ENCODE measurements at places on chromosomes 3 and 15.

DNA sequence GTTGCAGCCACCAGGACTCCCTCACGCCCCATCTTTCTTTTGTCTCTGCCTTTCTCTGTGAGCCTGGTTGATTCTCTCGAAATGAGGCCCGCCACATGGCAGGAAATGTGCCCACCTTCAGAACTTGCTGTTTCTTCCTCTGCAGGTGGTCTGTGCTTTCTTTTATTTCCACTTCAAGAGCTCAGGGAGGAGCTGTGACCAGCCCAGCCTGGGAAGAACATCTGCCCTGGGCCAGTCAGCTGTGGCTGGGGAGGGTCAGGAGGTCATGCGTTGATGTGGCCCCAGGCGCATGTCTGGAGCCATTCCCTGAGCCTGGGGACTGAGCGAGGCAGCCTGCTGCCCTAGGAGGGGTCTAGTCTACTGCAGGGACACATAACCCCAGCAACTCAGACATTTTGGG, 8.0 kb downstream of the FBLN2 start:
- DNase-seq = no peak

DNA sequence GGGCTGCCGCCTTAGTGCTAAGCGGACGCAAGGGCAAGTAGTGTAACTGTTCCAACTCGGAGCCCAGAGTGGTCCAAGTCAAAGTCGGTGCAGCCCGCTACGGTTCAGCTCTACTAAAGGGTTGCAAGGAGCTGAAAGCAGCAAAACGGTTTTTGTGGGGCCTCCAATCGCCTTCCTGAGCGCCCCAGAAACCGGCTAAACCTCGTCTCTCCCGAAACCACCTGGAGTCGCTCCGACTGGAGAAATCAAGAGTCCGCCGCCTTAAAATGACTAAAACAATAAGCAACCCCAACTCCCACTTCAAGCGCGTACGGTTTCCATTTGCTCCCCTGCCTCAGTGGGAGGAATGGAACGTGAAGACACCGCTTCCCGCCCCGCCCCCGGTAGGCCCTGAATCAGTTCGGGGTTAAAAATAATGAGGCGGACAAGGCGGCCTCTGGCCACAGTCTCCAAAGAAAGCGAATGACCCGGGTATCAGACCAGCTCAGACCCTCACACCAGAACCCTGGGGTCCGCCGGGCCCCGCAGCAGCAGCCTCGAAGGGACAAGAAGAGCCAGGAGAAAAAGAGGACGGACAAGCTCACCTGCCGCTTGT, 401 bp downstream of the SEC11A start:
- no peak for DNase-seq

GRCh38 chr3:178718995-178719635, 182.9 kb downstream of the KCNMB2 start:
- no peak for DNase-seq

DNA sequence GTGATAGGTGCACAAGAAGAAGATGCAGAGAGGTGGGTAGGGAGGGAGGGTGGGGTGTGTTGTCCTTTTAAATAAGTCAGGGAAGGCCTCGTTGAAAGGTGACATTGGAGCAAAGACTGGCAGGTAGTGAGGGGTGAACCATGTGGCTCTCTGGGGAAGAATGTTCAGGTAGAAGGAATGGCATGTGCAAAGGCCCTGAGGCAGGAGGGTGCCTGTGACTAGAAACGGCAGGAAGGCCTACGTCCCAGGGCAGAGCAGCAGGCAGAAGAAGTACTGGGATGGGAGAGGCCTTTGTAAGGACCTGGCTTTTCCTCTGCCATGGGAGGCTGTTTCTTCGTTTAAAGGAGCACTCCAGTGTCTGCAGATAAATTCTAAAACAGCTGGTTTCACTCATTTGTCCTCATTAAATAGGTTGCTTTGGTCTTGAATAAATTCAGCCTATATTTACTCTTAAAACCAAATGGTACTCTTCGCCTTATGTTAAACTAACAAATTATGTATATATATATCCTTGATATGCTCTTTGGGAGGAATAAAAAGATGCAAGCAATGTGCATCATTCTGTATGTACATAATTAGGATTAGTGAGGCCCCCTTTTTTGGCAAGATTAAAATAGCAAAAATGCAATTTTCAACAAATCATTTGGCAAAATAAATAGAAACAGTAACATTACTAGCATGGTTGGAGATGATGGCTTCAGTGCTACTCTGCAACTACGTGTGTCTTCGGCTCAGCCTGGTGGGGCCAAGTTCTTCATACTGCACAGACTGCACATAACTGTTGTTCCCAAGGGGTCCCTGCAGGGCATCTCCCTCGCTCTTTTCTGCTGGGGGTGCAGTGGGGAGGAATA, 151.4 kb downstream of the KLF13 start:
- DNase-seq = no peak

DNA sequence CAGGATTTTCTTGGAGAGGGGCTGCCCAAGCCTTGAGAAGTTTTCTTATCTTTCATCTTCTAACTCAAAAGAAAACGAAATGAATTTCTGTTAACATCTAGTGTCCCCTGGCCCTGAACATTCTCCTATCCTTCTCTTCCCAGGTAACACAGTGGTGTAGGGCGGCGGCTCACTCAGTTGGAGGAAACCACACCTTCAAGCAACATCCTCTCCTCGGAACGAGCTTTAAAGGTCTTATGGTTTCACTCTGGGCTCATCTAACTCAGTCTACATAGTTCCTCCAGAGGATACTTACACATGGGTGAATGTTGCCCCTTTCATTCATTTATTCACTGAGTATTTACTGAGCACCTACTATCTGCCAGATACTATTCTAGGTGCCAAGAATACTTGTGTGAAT, 31.0 kb upstream of the KLHL6 start:
- no peak for DNase-seq

- no peak for DNase-seq
Observed at GRCh38 chr3:69379661-69380060, 6.2 kb downstream of the FRMD4B start.

Measured in cerebellar nuclear complex (tissue), 1 donor.